Left renal cortex interstitium (tissue), 4 donors: ENCODE measurements at places on chromosomes 6 and 20. TPM values are rescaled to one million over a fixed set of nuclear protein-coding genes. Genes with fewer than 3 reads are reported as not detected.

Gene FOXC1
- 94.2 TPM for polyA plus RNA-seq

Gene ID4
- 121 TPM for polyA plus RNA-seq

Gene LSM14B
- polyA plus RNA-seq = 59.7 TPM

Gene SIRPB1
- polyA plus RNA-seq = 0.29 TPM

Gene TENT5A
- 4.4 TPM for polyA plus RNA-seq

Gene CD164
- polyA plus RNA-seq = 551 TPM

Gene RTF2
- 121 TPM for polyA plus RNA-seq

Gene DEFB124
- polyA plus RNA-seq = not detected

Gene NKX2-4
- not detected for polyA plus RNA-seq

Gene F13A1
- polyA plus RNA-seq = 13.5 TPM

Gene LST1
- polyA plus RNA-seq = 5.3 TPM

Gene BCAS4
- 5.6 TPM for polyA plus RNA-seq

Gene RBBP9
- 32.7 TPM for polyA plus RNA-seq

Gene ZC3H12D
- polyA plus RNA-seq = 0.14 TPM

Gene MLN
- polyA plus RNA-seq = 1.5 TPM

Gene PNLDC1
- 0.99 TPM for polyA plus RNA-seq

Gene PHF10
- polyA plus RNA-seq = 101 TPM
